Hematopoietic multipotent progenitor cell (in vitro differentiated cells): ENCODE measurements at places on chromosomes 1 and 21.

DNA sequence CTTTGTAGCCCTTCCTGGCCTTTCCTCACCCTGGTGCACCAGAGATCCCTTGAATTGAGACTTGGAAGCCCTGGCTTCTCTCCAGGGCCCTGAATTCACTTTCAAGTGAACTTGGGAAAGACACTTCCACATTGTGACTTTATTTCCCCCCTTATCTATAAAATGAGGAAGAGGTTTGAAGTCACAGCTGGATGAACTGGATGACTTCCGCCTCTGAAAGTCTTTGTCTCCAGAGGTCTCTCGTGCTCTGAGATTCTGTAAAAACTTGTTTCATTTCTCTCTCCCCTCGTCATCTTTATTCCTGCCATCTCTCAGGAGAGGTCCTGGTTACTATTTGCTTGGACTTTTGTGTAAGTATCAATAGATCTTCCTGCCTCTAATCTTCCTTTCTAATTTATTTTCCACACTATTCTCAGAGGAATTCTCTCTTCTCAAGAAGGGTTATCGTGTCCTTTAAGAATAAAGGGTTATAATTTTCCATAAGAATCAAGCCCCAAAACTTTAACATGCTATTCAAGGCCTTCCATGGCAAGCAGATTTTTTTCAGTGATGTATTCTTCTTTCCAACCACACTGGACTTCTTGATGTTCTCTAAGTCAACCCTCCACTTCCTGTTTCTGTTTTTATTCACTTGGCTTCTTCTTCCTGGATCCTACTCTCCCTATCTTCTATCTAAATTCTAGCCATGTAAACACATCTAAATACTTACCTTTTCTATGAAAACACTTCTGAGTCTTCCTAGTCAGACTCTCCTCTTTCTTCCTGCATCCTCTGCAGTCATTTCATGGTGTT lies 6.5 kb upstream of the RPTN start:
- DNase-seq: no peak

DNA sequence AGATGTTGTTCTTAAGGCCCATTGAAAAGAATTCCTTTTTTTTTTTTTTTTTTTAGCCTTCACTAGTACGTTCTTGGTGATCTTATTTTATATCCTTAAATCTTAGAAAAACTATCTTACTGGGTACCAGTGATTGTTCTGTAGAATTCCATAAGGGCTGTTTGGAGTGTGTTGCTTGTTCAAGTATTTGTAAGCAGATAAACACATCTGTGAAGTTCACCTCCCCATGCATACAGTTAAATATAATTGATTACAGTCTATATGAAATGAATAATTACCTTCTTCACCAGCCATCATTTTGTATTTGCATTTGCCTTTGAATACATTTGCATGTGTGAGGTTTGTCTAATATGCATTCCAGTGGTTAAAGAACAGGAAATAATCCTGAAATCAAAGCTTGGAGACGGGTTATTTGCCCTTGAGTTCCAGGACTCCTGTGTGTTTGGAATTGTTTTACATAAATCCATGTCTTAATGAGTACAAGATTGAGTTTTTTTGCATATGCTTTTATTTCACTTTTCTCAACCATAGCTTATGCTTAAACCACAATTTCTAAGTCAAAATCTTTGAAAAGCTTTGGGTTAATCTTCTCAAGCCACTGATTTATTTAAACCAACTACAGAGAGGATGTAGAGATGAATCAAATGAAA lies 73.1 kb downstream of the VPS13D start:
- DNase-seq: no peak

GRCh38 chr1:91706140-91706957 lies 179.6 kb downstream of the TGFBR3 start:
- no peak for DNase-seq

DNA sequence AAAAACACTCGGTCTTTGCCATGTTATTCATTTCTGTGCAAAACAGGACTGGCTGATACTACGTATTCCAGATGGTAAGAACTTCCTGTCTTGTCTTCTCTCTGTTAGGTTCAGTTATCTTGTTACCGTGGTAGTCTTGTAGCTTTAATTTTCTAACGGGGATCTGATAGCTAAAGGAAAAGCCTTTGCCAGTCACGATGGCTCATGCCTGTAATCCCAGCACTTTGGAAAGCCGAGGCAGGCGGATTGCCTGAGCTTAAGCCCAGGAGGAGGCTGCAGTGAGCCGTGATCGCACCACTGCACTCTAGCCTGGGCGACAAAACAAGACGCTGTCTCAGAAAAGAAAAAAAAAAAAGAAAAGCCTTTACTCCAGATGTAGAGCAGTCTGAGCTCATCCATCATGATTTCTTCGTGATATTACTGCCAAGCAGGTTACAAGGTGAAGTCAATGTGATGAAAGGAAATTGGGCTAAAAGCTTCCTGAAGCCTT lies 11.1 kb upstream of the MSTO1 start:
- peak; percentile 9 for DNase-seq

DNA sequence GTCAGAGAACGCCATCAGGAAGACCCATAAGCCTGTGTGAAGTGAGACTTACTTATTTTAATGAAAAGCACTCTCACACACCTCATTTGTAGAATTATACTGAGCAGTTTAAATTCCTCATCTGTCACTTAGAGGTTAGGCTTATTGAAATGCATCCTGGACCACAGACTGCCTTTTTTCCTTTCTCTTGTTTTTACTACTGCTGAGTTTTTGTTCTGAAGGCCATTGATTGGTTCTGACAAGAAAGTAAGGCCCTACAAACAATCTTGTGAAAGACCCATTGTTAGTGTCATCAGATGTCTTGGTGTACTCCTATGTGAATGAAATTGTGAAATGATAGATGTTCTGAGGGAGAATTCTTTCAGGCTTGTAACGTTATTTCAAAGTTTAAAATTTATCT lies 1343.3 kb upstream of the ADGRL2 start:
- no peak for DNase-seq

GRCh38 chr1:157782931-157783330 lies 6.0 kb upstream of the FCRL2 start:
- no peak for DNase-seq

DNA sequence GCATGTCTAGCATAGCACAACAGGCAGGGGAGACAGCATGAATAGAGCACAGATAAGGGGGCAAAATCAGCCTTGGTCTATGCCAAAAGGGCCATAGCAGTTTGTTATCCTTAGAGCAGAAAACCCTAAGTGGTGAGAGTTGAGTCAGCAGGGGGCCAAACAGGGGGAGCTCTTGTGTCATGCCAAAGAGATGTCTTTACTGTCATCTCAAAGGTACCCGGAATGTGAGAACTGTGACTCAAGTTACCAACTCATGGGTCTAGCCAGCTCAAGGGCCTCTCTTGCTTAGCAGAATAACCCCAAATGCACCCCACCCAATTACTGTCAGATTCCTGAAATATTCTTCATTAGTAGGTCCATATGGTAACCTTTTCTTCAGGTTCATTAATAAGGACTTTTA lies 45.9 kb upstream of the NRDC start:
- no peak for DNase-seq

DNA sequence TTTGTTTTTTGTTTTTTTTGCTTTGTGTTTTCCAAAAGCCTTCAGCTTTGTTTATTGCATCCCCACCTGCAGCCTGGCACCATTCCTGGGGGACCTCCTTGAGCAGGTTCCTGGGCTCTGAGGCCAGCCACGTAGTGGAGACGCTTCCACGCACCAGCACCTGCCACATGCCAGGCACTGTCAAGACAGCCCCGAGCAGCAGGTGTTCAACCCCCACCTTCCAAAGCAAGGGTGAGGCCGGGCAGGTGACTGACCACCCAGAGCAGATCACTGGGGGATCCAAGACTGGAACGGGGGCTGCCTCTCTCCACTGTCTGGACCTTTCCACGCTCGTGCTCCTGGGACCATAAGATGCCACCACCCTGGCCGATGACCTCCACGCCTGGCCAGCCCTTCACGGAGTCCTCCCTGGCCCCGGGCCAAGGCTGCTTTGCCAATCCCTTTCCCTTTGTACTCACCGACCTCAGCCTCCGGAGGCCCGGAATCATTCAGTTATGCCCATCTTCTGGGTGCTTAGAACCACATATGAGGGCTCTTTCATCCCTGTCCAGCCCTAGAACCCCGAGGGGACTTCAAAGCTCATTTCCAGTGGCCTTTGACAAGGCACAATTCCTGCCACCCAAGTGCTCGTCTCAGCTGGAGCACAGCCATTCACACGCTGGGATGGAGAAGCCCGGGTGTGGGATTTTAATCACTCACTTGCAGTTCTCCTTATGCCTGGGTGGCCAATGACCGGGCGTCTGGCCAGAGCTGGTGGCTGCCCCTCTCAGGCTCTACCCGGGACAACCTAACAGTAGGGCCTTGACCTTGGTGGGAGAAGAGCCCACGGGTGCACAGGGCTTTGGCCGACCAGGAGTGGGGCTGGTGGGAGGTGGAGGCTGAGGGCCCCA lies 330.8 kb downstream of the NPHP4 start:
- DNase-seq: no peak

- DNase-seq: no peak
These were observed 457 bp downstream of the TRAPPC3 start for GRCh38 chr1:36148821-36149236.
